T follicular helper cell (primary cell): ENCODE measurements at places on chromosomes 1 and 21.

DNA sequence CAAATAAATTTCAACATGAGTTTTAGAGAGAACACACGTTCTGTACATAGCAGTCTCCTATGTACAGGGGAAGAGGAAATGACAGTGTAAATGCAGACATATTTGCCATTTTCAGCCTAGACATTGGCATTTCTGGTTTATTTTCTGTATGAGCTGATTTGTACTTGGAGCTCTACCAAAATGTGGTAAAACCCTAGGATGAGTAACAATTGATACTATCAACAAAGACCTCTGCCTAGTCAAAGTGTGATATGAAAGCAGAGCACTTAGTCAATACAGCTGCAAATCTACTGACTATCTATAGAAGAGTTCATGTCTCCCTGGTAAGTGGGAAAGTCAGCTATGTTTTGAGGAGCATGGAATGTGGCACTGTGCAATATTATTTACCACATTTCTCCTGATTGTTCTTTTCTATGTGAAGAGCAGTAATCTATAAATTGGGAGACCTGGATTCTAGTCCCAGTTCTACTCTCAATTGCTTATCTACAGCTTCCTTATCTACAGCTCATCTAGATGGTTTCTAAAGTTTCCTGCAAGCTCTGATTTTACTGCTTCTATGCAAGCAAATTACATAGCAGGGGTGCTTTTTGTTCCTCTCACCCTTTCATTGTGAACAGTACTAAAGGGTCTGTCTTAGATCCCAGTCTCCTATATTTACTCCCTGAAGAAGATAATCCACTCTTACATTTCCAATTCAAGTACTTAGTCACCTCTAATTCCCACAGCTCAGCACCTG lies 334.2 kb downstream of the NTNG1 start:
- no peak for DNase-seq

DNA sequence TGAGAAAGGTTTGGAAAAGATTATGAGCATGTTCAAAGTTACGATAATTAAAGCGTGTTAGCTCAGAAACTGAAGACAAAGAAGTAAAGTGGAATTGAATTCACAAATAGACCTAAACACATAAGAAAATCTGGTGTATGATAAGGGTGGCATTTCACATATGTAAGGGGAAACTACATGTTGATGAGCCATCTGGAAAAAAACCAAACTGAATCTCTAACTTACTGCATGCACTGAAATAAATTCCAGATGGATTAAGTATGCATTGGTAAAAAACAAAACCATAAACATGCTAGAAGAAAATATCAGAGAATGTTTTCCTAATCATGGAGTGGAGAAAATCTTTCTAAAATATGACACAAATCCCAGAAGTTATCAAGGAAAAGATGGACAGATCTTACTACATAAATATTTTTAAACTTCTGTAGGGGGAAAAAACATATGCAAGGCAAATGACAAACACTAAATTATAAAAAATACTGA lies 34.0 kb upstream of the CTPS1 start:
- no peak for DNase-seq

- DNase-seq = no peak
Observed at GRCh38 chr1:18116777-18117176, 9.2 kb downstream of the IGSF21 start.

DNA sequence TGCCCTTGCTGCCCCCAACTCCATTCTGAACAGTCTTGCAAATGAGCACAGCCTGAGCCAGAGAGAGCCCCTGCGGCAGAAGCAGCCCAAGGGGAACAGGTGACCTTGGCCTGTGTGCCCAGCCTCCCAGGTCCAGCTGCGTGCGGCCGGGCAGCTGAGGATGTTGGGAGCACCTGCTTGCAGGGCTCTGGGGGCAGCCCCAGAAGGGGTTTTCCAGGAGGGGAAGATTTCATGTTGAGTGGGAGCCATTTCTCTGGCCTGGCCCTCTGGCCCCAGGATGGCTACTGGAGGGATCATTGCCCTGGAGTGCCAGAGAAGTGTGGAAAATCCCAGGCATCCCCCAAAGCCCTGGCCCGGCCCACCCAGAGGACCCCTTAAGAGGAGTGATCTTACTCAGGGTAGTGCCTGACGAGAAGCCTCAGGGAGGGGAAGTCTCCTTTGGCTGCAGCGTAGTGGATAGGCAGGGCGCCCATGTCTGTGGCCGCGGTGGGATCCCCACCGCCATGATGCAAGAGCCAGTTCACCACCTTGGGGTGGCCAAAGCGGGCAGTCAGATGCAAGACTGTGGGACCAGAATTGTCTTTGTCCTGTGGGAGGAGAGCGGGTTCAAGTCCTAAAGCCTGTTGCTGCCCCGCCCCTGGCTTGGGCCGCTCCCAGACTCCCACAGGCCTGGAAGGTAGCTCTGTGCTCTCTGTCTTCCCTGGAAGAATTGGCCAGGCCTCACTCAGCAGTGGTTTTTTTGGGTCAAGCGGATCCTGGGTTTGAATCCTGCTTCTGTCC lies 20.6 kb upstream of the RNU1-4 start:
- no peak for DNase-seq

DNA sequence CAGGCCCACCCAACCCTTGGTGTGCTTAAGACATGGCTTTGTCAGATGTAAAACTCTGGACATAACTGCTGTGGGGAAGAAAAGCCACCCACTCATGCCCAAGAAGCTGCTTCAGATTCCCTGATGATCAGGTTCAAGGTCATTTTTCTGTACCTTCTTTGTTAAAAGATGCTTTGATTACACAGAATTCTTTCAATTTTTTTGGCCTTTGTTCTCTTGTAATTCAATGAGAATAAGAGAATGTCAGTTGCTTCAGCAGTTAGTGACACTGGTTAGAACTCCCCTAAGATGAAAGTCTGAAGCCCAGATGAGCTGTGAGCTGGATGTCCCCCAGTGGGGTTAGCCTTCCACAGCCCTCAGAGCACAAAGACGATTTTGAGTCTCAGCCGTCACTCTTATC lies 152.7 kb downstream of the CHRM3 start:
- DNase-seq = no peak

GRCh38 chr21:34996304-34997101 lies 52.6 kb downstream of the RUNX1 start:
- DNase-seq = no peak

GRCh38 chr1:84122780-84123382 lies 21.2 kb upstream of the PRKACB start:
- peak; percentile 33 for DNase-seq

GRCh38 chr1:110265186-110265585 lies 55.1 kb downstream of the KCNC4 start:
- DNase-seq = no peak
